Mucosa of gallbladder (tissue), 1 donor: ENCODE measurements at places on chromosomes 5 and 9.

DNA sequence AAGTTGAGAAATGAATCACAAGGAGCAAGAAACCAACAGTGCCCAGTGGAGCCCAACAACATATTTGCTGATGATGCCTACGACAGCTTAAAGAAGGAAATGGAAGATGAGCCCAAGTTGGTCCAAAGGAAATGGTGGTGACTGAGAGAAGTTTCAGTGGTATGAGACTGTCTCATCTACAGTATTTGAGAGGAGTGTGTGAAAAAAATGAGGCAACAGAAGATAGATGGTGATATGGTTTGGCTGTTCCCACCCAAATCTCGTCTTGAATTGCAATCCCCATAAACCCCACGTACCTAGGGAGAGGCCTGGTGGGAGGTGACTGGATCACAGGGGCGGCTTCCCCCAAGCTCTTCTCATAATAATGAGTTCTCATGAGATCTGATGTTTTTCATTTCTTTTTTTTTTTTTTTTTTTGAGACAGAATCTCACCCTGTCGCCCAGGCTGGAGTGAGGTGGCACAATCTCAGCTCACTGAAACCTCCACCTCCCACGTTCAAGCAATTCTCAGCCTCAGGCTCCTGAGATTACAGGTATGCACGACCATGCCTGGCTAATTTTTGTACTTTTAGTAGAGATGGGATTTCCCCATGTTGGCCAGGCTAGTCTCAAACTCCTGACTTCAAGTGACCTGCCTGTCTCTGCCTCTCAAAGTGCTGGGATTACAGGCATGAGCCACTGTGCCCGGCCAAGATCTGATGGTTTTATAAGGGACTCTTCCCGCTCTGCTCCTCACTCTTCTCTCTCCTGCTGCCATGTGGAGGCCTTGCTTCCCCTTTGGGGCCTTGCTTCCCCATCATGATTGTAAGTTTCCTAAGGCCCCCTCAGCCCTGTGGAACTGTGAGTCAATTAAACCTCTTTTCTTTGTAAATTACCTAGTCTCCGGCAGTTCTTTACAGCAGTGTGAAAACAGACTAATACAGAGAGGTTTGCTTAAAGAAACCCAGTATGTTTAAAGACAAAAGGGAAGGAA, 30.2 kb downstream of the EFCAB9 start:
- DNase-seq: no peak

DNA sequence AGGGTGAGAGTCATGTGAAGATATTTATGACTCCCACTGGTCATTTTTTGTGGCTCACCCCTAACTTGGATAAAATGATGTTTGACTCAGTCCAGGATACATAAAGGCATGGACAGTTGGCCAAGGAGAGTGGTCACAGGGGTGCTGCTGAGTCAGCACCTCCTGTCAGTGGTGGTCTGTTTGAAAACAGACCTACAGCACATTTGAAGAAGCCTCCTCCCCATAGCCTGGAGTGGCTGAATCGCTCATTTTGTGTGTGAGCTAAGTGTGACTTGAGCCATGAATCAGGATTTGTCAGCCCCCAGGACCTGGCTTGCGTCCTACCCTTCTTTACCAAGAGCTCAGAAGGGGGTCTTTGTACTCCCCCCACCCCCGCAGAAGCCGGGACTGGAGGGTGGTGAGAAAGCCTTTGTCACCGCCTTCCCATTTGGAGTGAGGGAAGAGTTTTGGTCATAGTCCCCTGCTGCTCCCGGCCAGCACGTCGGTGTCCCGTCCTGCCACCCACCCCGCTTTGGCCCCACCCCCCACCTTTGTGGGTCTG, 35.6 kb downstream of the TRIO start:
- DNase-seq: no peak

GRCh38 chr5:75002271-75002670, 50.1 kb downstream of the GCNT4 start:
- no peak for DNase-seq

DNA sequence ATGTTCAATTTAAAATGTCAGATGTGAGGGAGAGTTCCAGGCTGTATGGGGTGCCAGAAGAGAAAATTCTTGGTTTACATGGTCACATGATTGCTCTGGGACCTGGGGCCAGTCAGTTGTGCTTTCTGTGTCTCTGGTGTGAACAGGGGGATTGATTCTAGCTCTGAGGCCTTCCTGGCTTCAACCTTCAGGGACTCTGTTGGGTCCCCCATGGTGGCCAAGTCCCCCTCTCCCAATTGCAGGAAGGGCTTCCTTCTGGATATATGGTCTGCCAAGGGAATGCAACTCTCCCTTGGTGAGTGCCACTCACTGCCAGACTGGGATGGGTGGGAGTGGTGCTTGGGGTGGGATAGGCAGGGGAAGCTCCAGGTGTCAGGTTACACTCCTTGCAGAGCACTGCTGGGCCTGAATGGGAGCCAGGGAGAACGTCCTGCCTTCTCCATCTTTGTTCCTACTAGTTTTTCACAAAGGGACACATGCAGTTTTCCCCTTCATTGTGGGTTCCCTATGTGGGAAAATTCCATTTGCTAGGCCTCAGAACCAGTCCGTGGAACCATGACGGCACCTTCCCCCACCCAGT, 153.2 kb downstream of the MELK start:
- DNase-seq: no peak

DNA sequence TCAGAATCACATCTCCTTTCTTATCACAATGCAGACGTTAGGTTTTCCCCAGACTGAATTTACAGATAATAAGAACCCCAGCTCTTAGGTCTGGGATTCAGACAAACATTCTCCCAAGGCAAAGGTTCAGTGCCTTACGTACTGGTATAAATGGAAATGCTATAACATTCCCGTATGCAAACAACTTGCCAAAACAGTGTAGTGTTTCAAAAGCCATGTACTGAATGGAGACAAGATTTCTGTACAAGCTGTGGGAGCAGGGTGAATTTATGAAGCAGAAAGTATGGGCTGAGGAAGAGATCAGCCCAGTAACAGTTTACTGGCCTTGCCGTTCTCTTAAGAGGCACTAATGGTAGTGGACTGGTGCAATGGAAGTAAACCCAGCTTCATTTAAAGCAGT, 225.5 kb upstream of the ZNF462 start:
- DNase-seq: no peak

DNA sequence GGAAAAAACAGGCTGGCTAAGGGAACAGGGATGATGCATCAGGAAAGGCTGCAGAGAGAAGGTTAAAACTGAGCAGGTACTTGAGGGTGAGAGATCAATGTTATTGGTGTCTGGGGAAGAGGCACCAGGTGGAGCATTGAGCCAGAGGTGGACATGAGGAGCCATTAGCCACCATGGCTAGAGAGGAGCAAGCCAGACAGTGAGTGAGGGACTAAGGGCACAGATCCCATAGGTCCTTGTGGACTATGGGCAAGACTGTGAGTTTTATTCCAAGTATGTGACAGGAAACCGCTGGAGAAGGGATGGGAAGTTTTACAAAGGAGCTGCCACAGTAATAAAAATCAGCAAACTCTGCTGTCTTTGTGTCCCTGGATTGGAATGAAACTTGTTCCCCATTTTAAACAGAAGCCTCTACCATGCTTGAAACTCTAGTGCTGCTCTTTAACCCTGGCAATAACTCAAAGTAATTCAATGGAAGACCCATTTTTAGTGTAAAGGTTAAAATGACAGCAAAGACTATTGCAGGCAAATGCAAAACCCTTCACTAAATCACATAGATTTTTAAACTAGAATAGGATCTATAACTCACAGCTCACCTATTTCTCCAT, 349.8 kb downstream of the ENC1 start:
- no peak for DNase-seq

DNA sequence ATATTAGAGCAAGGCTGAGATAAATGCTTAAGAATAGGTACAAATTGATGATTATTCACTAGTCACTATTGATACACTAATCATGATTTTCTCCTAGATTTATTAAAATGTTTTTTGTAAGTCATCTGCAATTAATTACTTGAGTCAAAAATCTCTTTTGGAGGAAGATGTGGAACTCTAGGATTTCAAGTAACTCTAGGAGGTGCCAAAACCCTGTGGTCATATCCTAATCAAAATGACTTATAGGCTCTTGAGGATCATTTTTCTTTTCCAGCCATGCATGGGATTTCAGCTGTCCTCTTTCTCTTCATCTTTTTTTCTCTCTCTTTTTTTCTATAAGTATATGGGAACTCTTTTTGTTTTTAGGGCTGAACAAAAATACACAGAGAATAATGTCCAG, 141.8 kb upstream of the CD180 start:
- DNase-seq: no peak

- no peak for DNase-seq
Observed at GRCh38 chr5:135990528-135991255, 35.9 kb upstream of the LECT2 start.

GRCh38 chr5:61647672-61648071, 315.6 kb downstream of the ZSWIM6 start:
- DNase-seq: no peak

- no peak for DNase-seq
Observed at GRCh38 chr5:179342577-179342976, 2.7 kb downstream of the ADAMTS2 start.

DNA sequence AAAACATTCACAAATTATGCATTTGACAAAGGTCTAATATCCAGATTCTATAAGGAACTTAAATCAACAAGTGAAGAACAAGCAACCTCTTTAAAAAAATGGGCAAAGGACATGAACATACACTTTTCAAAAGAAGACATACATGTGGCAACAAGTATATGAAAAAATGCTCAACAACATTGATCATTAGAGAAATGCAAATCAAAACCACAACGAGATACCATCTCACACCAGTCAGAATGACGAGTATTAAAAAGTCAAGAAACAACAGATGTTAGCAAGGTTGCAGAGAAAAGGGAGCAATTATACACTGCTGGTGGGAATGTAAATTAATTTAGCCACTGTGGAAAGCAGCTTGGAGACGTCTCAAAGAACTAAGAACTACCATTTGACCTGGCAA, 38.9 kb upstream of the TNFSF15 start:
- DNase-seq: no peak
